ENCODE measurements at places on chromosomes 1 and 21. TPM values are rescaled to one million over a fixed set of nuclear protein-coding genes. Genes with fewer than 3 reads are reported as not detected.

DNA sequence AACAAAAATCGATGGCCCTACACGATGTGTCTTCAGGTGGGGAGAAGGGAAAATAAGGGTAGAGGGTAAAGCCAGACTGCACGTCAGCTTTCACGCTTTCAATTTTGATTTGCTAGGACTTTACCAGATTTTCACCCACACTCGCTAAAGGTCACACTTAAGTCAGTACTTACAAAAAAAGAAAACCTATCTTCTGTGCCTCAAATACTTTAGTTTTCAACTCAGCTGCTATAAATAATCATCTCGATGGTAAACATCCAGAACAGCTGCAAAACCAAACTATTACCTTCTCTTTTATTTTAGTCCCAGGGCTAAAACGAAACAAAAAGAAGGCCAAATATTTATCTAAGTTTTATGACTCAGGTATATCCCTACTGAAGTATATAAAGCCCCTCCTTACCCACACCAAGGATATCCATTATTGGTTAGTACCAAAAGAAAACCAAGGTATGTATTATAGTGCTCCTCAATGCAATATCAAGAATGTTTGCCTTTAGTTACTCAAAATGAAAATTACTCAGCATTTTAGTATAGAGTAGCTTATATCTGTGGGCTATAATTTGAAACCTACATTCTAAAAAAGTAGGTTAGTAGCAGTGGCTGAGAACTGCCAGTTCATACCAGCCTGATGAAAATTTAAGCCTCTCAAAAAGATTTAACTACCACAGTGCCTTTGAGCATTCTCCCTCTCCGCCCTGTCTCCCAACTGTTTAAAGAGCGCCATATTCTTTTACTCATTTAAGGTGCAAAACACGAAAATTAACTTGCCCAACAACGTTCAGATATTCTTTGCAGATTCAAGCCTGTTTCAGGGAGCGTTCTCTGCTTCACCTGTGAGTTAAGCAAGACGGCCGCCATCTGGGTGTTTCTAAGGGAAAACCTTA lies 1.5 kb downstream of the CSDE1 start:
- no peak for DNase-seq

DNA sequence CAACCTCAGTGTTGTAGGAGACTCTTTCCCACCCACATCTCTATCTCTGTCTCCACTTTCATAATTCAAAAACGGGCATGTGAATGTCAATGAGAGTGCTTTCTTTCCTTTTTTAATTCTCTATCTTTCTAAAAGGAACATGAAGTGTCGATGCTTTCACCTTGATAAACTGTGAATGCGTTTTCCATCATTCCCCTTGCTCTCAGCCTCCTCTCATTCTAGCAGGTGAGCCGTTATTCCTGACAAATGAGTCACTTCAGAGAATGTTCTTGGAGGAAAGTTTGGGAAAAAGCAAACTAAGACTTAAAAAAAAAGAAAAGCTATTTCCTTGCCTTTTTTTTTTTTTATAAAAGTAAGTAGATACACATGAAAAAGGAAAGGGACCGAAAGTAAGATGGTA lies 226.0 kb upstream of the C1orf87 start:
- no peak for DNase-seq

- no peak for DNase-seq
Measured at GRCh38 chr1:240337781-240338180, 246.1 kb downstream of the FMN2 start.

DNA sequence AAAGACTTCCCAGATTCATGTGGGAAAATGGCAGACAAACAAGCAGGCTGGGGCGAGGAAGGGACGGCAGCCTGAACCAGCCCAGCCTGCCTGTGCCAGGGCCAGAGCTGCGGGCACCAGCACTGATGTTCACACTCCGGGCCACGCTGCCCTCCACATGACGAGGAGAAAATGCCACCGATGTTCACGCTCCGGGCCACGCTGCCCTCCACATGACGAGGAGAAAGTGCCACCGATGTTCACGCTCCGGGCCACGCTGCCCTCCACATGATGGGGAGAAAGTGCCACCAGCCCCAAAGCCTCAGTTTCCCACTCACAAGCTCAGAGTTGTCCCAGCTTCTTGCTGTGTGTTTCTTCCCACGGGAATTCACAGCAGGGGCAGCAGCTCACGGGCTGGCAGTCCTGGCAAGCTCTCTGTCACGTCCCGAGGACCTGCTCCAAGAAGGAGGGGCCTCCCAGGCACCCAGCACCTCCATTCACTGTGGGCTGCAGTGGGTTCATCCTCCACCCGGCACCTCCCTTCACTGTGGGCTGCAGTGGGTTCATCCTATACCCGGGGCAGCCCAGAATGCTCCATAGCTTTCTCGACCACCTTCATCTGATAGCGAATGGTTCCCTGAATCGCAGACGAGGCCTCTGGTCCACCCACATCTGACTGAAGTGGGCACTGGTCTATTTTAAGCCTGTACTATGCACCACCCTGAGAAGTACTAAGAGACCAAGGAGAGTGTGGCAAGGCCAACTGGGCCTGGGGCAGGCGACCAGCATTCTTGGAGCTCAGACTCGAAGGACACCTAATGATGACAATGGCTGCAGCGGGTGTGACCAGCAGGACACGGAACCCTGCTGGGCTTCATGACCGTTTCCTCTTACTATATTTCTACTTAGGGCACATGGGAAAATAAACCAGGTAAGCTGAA lies 108.8 kb downstream of the NPHP4 start:
- no peak for DNase-seq

GRCh38 chr1:192730198-192730597 lies 78.6 kb upstream of the RGS2 start:
- no peak for DNase-seq

- DNase-seq: no peak
Measured at GRCh38 chr21:39461419-39461818, 9.6 kb downstream of the SH3BGR start.

Gene ZYG11A
- 0.20 TPM for total RNA-seq
